ENCODE measurements at places on chromosomes 1 and 21. TPM values are rescaled to one million over a fixed set of nuclear protein-coding genes. Genes with fewer than 3 reads are reported as not detected.

RIPPLY3 gene
- total RNA-seq, result not detected

CFHR2 gene
- total RNA-seq, result not detected

FTCD gene
- 0.20 TPM for total RNA-seq

MIXL1 gene
- total RNA-seq, result not detected

CFH gene
- total RNA-seq, result 2.3 TPM

KRTAP22-1 gene
- total RNA-seq, result not detected

TSPAN1 gene
- total RNA-seq, result not detected

COL9A2 gene
- total RNA-seq, result 0.12 TPM

ECE1 gene
- 112 TPM for total RNA-seq

DNA sequence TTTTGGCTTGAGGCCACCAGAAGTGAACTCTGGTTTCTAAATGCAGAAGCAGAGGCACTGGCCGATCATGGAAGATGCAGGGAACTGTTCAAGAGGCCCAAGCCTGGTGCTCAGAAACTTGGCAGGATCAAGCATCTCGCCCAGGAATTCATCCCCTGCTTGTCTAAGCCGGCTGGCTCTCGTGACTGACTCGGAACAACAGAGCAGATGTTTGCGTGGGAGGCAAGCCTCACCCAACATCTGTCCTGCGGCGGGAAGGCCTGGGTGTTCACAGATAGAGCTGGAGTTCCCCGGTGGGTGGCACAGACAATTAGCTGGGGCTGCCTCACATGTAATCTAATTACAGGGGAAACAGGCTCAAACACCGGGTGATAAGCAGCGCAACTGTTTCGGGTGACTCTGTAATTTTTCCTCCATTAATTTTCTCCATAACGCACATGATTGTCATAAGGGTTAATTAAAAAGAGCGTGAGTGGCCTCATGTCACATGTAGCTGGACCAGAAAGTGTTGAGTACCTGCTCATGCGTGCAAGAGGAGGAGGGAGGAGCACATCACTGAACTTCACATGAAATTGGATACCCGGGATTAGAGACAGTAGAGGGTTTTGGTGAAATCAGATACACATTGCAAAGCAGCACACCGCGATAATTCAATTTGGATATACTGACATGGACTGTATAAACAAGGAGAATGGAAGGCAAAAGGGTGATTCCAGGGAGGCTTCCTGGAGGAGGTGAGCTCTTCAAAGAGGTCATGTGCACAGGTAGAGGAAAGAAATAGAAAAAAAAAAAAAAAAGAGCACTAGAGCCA lies 180.0 kb downstream of the ETS2 start:
- peak; percentile 99 for DNase-seq

GRCh38 chr1:223337174-223337869 lies 26.7 kb downstream of the SUSD4 start:
- DNase-seq, result no peak

DNA sequence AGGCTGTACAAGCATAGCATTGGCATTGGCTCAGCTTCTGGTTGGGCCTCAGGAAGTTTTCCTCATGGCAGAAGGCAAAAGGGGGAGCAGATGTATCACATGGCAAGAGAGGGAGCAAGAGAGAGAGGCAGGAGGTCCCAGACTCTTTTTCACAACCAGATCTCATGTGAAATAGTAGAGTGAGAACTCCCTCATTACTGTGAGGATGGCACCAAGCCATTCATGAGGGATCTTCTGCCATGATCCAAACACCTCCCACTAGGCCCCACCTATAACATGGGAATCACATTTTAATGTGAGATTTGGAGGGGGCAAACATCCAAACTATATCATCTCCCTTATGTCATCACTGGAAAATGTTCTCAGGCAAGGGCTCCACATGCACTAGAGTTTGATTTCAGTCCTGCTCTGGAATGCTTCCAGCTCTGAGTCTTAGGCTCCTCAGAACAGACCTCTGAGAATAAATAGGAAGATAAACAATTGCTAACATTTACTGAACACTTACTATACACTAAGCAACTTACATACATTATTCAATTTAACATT lies 39.4 kb upstream of the VTCN1 start:
- no peak for DNase-seq

GRCh38 chr1:8879922-8880676 lies 1.6 kb upstream of the ENO1 start:
- DNase-seq, result peak; percentile 92

DNA sequence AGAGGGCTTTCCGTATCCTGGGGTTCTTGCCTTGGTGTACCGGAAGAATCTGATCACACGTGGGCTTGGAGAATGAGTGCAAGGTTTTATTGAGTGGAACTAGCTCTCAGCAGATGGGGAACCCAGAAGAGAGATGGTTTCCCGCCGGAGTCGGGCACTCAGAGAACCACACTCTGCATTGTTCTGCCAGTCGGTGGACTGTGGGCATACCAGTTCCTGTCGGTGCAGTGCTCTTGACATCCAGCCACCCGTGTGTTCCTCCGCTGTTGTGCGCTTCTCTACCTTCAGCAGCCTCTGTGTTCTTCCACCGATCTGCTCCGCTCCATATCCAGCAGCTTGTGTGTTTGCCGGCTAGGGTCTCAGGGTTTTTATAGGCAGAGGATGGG lies 10.8 kb upstream of the PPIE start:
- DNase-seq, result no peak

DNA sequence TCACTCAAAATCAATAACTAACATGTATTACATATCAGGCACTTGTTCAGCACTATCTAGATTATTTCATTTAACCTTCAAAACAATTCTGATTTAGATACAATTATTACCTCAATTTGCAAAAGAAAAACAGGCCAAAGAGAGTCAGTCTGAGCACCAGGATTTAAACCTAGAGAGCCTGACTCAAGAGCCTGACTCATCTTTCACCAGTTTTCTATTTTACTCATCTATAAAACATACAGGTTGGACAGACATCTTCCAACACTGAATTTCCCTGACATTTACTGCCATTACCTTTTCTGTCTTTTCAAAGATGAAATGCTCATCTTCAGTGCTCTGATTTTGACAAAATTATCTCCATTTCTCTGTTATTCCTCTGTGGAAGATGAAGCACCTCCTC lies 116.5 kb downstream of the MRPL39 start:
- no peak for DNase-seq

DNA sequence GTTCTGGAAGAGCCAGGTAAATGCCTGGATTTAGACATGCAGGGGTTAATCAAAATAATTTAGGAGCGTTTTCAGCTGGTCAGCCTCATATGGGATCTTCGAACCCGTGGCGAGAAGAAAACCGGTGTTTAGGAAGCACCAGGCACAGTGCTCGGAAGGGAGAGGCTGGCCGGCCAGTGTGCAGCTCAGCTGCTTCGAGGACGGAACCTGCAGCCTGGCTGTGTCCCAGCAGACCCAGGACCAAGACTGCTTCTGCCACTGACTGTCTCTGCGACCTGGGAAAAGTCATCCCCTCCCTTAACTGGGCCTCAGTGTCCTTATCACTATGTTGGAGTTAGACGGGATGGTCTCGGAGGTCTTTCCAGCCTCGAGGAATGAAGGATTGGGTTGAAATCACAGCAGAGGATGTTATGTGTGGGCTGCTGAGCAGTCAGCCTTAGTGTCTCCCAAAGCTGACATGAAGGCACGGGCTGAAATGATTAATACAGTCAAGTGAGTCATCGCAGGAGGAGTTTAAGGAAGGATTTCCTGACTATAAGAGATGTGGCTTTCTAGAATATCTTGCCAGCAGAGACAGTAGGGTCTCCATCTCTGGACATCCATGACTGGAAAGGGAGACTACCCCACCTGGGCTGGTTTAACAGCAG lies 20.8 kb downstream of the PPFIA4 start:
- peak; percentile 79 for DNase-seq

- DNase-seq, result no peak
Observed at GRCh38 chr1:17877316-17877715, 122.2 kb downstream of the ACTL8 start.

GRCh38 chr1:204513117-204513716 lies 3.0 kb upstream of the MDM4 start:
- DNase-seq, result no peak

DNA sequence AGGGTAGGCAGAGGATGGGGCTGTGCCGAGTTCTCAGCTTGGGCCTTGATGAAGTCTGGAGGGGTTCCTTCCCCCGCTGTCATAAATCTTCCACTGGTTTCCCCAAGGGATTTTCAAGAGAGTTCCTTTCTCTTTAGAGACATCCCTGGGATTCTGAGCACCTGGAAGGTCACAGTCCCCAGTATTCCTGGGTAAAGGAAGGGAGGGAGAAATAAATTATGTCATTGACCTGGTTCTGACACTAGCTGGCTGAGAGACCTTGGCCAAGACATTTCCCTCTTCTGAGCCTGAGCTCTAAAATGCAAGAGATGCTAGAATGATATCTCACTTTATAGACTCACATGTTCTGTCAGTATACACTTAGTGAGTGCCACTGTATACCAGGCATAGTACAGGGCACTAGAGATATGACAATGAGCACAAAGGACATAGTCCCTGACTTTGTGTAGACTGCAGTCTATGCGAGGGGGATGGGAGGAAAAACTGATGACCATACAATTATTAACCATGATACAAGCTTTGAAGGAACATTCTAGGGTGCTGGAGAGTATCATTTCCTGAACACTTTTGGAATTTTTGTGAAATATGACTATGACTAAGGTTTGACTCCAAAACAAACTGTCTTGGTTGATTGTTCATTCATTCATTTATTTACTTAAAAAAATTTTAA lies 165.8 kb upstream of the JUN start:
- no peak for DNase-seq

DNA sequence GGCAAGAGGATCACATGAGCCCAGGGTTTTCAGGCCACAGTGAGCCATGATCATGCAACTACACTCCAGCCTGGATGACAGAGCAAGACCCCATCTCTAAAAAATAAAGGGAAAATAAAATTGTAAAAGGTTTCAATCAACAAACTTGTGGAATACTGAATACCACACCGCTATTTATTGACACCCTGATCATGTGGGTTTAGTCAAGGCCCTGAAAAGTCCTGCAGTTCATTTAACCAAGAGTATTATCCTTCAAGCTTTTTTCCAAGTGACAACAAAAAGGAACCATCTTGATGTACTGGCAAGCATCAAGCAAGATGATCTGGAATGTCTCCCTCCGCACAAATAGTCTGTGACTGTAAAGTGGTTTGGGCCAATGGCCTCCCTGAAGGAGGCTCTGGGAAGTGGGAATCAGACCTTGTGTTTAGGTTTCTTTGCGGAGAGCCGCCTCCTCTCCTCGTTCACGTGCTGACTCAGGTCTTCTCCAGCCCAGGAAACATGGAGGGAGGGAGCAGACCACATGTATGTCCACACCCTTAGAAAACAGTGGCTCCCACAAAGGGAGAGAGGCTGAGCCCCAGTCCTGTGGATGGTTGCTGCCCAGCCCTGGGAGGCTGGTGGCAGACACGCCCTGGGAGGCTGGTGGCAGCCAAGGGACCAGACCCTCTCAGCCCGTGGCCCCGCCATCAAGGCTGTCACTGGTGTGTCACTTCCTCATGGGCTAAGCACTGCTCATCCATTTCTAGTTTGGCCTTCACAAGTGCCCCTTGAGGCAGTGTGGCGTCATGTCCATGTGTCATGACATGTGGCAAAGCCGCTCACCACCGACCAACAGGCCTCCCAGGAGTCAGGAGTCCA lies 56.7 kb downstream of the RIPK4 start:
- DNase-seq, result peak; percentile 47

GRCh38 chr1:67061266-67061665 lies 7.3 kb upstream of the SLC35D1 start:
- peak; percentile 1 for DNase-seq

- no peak for DNase-seq
Observed at GRCh38 chr1:36572142-36572715, 89.5 kb upstream of the CSF3R start.

GRCh38 chr1:7501084-7501491 lies 270.0 kb upstream of the VAMP3 start:
- peak; percentile 32 for DNase-seq

GRCh38 chr1:34122080-34122932 lies 42.7 kb downstream of the CSMD2 start:
- DNase-seq, result no peak

GRCh38 chr21:38075833-38076587 lies 159.8 kb upstream of the KCNJ6 start:
- DNase-seq, result no peak

GRCh38 chr1:109479901-109480300 lies 3.8 kb upstream of the ATXN7L2 start:
- DNase-seq, result no peak

DNA sequence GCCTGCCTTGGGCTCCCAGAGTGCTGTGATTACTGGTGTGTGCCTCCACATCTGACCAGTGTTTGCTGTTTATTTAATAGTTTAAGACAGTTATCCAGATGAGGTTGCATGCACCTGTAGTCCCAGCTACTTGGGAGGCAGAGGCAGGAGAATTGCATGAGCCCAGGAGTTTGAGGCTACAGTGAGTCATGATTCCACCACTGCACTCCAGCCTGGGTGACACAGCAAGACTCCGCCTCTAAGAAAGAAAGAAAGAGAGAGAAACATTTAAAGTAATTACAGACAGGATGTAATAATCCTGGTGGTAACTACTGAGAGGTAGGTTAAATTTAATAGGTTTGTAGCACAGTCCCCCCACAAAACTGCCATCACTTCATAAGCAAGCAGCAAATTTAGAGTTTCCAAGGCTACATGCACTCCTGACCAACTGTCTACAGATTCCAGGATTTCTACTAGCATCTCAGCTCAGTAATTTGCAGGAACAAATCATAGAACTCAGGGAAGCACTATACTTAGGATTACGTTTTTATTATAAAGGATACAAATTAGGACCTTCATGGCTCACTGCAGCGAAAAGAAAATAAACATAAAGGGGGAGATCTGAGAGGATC lies 89.6 kb downstream of the PKN2 start:
- DNase-seq, result peak; percentile 67

DNA sequence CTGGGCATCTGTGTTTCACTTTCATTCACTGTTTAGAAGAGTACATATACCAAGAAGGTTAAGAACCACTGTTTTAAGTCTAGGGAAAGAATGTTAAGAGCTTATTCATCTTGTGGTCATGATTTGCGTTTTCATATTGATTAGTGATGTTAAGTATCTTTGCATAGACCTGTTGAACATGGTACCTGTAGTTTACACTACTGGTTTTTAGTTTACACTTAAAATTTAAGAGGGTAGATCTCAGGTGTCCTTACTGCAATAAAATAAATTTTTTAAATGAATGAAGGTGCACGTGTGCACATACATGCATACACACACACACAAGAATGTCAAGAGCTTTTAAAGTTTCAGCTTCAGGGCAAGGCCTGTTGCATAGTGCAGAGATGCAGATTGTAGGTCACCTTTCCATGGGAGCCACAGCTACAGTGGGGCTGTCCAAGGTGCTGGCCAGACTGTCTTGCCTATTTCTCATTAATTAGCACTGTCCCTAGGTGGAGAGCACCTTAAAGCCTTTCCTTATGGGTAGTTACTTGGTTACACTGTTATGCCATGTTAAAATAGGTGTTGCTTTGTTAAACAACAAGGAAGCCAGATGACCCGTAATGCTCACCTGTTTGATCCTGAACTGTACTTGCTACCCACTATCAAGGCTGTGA lies 543.0 kb upstream of the DAB1 start:
- DNase-seq, result no peak

GRCh38 chr1:47894410-47895278 lies 102.5 kb downstream of the TRABD2B start:
- DNase-seq, result peak; percentile 87

All from RPMI7951 (cell line).